Right kidney (tissue), 9 donors: ENCODE measurements at places on chromosomes 5 and 9.

DNA sequence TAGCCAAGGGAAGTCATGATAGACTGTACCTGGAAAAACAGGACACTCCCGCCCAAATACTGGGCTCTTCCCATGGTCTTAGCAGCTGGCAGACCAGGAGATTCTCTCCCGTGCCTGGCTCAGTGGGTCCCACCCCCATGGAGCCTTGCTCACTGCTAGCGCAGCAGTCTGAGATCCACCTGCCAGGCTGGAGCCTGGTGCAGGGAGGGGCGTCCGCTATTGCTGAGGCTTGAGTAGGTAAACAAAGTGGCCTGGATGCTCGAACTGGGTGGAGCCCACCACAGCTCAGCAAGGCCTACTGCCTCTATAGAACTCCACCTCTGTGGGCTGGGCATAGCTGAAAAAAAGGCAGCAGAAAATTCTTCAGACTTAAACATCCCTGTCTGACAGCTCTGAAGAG, 10.1 kb upstream of the THG1L start:
- DNase-seq, result no peak

GRCh38 chr9:131934673-131935072, 145.0 kb downstream of the MED27 start:
- no peak for DNase-seq

DNA sequence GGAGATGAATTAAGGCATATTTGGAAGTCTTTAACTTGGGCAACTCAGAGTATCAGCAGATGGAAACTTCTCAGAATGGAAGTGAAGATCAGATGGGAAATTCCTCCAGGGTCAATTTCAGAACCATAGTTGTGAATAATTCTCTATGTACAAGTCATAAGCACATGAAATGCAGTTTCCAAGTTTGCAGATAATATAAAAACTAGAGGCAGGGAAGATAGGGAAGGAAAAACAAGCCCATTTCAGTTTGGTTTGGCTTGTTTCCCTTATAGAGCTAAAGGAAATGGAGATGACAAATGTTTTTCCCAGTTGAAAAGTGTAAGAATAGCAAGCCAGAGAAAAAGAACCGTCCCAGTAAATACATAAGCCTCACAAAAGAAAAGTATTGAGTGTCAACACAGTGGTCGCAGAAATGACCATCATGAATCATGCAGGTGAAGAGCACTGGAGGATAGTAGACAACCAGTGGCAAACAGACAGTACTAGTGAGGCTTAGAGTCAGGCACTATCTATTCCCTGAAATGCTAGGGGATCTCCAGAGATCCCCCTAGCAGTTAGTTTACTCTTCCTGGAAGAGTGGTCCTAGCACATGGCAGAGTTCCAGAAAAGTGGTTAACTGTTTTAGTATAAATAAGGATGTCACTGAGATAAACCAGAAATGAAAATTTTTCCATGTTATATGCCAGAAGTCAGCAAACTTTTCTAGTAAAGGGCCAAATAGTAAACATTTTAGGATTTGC, 245.9 kb downstream of the SAXO1 start:
- DNase-seq, result no peak

DNA sequence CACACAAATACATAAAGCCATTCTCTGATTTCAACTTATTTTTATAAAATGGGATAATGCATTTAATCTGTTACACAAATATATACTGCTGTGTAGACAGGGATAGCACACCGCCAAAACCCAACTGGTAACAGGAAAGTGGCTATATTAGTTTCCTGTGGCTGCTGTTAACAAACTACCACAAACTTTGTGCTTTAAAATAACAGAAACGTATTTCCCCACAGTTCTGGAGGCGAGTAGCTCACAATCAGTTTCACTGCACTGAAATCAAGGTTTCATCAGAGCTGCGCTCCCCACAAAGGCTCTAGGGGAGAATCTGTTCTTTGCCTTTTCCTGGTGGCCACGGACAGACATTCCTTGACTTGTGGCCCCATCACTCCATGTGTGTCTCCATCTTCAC, 94.0 kb downstream of the MLLT3 start:
- DNase-seq, result no peak

- no peak for DNase-seq
Measured at GRCh38 chr9:136688274-136689107, 1.2 kb upstream of the AGPAT2 start.

GRCh38 chr5:148843510-148844318, 17.3 kb downstream of the ADRB2 start:
- no peak for DNase-seq

- no peak for DNase-seq
Measured at GRCh38 chr9:70172532-70172931, 86.2 kb upstream of the SMC5 start.

GRCh38 chr5:137209232-137209809, 289.8 kb downstream of the SPOCK1 start:
- DNase-seq, result no peak

- DNase-seq, result no peak
Measured at GRCh38 chr9:95338243-95338642, 20.7 kb upstream of the FANCC start.

- DNase-seq, result no peak
Measured at GRCh38 chr5:173187054-173187743, 42.9 kb downstream of the BNIP1 start.

DNA sequence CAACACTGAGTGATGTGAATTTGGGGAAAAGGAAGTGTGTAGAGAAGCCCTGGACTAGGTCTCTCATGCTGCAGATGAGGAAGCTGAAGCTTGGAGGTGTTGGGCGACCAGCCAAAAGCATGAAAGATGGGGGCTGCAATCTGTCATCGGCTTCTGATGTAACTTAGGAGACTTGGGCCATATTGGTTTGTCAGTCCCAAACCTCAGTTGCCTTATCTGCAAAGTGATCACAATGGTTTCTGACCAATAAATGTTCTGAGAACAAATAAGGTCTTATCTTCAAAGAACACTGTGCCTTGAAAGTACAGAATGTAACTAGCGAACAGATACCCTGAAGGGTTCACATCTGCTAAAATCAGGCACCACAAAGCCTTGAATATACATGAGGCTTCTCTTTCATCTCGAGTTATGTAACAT, 198.4 kb upstream of the NR3C1 start:
- no peak for DNase-seq

- no peak for DNase-seq
Measured at GRCh38 chr5:58317808-58318207, 142.1 kb downstream of the PLK2 start.

DNA sequence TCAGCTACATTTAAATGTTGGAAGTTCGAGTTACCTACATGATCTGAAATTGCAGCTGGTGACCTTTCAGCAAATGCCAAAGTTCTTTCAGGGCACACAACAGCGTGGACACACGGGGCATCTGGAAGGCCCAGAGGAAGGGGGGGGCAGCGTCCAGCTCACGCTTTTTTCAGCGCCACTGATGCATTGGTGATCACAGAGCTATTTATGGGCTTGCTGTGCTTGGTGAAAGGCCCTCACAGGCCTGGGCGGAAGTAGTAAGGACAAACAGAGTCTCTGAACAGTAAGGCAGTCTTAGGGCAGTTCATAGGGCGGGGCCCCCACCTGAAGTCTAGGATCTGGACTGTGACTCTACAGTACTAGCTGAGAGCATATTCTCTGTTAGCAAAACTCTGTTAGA, 6.6 kb upstream of the FBP2 start:
- DNase-seq, result no peak

DNA sequence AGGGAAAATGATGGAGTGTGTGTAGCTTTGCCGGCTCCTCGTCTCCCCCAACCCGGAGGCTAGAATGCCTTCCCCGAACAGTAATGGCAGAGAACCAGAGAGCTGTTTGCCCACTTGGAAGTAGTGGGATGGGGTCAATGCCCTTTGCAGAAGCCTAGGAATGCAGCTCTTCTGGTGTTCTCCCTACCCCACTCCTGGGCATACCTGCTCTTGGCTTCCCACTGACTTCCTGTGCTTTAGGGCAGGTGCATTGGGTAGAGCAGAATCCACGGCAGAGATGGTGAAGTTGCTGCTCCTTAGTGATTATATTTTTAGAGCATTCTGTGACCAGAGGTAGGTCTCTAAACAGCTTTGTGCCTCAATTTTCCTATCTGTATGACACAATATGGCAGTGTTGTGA, 134.6 kb downstream of the BOD1 start:
- no peak for DNase-seq

GRCh38 chr5:172545291-172545801, 91.0 kb upstream of the SH3PXD2B start:
- DNase-seq, result no peak

DNA sequence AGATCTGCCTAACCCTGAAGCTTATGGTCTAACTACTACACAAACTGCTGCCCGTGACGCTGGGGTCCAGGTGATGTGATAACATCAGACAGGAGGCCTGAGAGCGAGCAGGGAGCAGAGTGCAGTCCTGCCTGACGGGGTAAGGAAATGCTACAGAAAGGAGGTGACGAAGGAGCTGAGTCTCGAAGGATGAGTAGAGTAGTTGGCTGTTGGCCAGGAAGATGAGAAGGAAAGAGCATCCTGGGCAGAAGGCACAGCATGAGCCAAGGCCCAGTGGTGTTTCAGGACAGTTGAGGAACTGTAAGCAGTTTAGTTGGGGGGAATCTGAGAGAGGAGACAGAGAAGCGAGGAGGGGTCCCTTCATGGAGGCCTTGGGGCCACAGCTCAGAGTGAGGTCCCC, 136.0 kb upstream of the TBC1D2 start:
- no peak for DNase-seq
